ENCODE measurements at places on chromosomes 11 and 22. TPM values are rescaled to one million over a fixed set of nuclear protein-coding genes. Genes with fewer than 3 reads are reported as not detected.

The OLFML1 gene
- polyA plus RNA-seq = 1.8 TPM

DNA sequence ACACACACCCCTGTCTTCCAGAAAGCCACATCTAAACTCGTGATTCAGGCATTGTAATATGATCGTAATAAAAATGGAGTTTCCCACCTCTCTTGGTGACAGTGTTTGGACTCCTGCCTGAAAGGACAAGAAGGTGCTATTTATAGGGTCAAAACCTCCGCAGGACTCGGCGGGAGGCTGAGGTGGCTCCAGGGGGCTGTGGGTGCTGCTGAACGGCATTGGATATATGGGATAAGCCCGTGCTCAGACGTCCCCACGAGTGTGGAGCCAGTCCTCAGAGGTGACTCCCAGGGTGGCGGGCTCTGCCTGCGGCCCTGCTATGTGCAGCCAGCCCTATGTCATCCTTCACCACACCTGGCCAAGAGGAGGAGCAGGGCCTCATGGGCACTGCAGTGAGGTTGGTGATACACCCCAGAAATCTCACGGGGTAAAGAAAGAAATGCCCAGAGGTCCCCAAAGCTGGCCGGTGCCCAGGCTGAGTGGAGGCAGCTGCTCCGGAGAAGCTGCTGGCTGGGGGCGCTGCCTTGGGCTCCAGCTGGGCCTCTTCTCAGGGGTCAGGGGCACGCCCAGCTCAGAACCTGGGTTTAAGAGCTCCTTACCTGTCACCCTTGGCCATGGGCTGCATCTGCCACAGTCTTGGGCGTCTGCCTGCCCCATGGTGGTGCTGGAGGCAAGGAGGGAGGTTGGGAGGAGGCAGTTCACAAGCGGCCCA is 5.1 kb upstream of the OSBPL5 start:
- DNase-seq = peak; percentile 34

GRCh38 chr11:82765466-82766034 is 31.9 kb upstream of the FAM181B start:
- DNase-seq = no peak

DNA sequence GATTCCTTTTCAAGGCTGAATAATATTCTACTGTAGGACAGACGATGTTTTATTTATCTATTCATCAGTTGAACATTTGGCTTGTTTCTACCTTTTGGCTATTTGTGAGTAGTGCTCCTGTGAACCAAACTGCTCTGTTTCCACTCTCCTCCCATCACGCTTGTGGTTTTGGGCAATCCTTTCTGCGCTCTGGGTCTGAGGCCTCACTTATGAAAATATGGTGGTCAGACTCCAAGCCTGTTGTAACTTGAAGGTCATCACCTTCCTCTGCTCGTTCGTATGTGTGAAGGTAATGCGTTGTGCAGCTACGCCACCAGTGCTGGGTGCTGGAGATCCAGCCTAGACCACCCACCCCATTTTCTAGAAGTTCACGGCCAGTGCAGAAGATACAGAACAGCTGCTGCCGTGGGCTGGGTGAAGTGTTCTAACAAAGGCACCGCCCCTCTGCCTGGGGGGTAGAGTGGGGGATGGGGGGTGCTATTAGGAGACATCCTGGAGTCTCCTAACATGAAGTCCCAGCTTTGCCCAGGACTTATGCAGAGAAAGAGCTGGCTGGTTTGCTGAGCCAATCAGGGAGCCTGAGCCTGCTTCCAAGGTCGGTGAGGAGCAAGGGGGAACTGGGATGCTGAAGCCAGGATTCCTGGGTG is 21.0 kb downstream of the PTPN5 start:
- no peak for DNase-seq
